A172 (cell line): ENCODE measurements at places on chromosomes 3 and 15.

GRCh38 chr3:64687781-64688604 lies at the start of gene ADAMTS9:
Gene ADAMTS9, minus strand, starts transcription at chr3:64688000. Its CDS starts 343 bp downstream, at chr3:64687657.
- peak; percentile 46 for DNase-seq

DNA sequence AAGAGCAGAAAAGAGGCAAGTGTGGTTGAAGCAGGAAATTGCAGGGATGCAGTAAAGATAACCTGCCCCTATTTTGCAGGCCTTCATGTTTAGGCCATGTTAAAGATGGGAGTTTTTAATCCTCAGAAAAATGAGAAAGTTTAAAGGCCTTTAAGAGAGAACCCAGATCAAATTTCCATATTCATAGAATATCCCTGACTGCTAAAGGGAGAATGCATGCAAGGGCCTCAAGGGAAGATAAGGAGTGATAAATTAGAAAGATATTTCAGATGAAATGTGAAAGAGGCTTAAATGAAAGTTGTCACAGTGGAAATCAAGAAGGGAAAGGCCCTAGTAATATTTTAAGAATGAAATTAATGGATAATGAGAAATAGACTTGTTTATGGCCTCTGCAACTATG lies 292.1 kb downstream of the SATB1 start:
- no peak for DNase-seq

DNA sequence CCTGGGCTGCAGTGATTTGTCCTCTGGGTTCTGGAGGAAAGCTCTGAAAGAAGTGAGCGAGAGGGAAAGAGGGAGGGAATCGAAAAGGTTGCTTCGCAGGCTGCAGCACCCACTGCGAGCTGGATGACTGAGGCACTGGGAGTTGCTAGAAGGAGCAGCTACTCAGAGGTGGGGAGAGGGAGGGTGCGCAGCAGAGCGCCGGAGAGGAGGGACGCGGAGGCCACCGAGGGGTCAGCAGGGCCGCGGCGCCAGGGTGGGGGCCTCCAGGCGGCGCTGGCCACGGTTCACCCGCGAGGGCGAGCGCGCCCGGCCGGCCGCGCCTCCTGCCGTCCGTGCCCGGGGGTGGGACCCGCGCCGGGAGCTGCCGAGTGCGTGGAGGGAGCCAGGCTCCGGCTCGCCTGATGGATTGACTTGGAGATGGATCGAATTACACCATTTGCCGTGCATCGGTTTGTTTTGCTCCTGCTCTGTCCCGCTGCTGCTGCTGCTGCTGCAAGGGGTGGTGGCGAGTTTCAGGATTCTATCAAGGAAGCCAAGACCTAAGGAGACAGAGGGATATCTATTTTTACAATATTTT lies at the start of gene SEMA6D:
Gene SEMA6D (plus strand): TSS at position 470 of the 577 bp plus-strand sequence. CDS start 42,294 bp downstream, outside the sequence.
- DNase-seq = no peak

DNA sequence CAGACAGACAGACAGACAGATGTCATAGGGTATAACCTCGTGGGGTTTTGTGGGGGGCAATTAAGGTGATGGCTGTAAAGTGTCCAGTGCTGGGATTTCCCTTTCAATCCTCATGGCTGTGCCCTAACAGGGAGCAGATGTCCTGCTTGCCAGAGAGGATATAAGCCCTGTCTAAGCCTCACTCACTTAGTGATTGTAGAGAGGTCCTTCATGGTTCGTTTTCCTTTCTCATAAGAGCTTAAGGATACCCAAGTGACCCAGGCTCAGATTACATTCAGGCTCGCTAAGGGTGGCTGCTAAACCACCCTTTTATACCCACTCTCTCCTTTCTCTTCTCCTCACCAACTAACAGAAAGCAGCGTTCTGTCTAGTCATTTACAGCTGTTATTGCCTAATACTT lies 19.2 kb downstream of the LYSMD2 start:
- no peak for DNase-seq
